ENCODE measurements at places on chromosomes 2 and 18.

DNA sequence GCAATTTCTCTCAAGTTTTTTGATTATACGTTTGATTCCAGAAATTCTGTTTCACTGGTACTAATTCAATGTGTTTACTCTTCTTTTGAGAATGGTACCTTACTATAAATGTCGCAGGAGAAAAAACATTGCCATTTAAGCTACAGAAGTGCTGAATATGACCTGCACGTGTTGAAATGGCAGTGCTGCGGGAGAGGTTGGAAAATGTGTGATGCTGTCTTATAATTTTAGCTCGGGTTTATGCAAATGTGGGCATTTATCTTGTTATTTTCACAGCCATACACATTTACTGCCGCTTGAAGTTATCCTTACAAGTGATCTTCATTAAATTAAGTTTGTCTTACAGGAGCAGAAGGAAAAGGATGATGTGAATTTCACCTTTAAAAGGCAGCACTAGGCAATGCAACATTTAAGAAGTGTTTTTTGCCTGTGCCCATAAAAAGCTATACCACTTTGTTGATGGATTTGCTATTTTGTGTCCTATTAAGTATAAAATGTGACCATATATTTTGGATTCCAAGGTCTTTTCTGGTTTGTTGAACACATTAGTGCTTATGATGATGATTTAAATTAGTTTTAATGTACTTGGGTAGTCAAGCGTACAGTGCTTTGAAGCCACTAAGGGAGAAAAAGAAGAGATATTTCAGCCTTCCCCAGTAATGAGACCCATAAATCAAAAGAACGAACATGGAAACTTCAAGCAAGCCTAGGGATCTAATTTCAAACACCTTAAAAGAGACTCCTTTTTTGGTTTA, 112.1 kb downstream of the LTBP1 start:
- no peak for DNase-seq

- DNase-seq = no peak
These were observed 12.7 kb downstream of the ABCB11 start for GRCh38 chr2:169018390-169018789.

DNA sequence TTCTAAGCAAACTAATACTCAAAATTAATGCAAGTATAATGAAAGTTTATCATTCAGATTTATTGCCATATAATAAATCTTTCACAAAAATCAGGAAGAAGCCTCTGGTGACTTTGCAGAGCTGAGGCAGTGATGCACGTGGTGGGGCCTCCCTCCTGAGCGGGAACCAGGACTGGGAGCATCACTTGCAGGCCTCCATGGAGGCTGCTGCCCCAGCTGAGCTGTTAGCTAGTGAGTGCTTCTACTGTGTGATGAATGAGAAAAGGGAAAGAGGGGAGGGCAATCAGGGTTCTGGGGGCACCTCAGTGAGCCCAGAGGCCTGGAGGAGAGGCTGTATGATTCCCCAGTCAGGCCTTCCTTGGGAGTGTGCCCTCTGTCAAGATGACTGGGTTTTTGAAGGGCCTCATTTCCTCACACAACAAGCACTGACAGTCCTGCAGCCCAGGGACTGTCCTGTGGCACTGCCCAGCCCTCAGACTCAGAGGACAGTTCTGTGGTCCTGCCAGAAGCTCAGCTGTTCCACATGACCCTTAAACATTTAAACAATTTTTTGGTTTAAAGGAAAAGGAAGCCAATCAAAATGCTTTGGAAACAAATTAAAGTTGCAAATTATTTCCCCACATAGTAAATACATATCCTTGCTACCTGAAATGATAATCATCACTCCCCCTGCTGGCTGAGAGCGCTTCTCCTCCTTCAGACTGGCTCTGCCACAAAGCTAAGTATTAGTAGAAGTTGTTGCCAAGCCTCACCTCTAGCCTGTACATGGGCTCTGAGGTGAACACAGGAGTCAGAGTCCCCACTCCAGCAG, 90.9 kb upstream of the SMAD7 start:
- DNase-seq = no peak

GRCh38 chr2:207565736-207566500, 36.2 kb downstream of the CREB1 start:
- DNase-seq = no peak

- DNase-seq = no peak
These were observed 43.0 kb upstream of the CTLA4 start for GRCh38 chr2:203824603-203825002.
